ENCODE measurements at places on chromosomes 11 and 22. TPM values are rescaled to one million over a fixed set of nuclear protein-coding genes. Genes with fewer than 3 reads are reported as not detected.

CALCB gene
- not detected for total RNA-seq

SYCE3 gene
- not detected for total RNA-seq

NCAPH2 gene
- total RNA-seq = 40.1 TPM

GLYAT gene
- not detected for total RNA-seq

DNA sequence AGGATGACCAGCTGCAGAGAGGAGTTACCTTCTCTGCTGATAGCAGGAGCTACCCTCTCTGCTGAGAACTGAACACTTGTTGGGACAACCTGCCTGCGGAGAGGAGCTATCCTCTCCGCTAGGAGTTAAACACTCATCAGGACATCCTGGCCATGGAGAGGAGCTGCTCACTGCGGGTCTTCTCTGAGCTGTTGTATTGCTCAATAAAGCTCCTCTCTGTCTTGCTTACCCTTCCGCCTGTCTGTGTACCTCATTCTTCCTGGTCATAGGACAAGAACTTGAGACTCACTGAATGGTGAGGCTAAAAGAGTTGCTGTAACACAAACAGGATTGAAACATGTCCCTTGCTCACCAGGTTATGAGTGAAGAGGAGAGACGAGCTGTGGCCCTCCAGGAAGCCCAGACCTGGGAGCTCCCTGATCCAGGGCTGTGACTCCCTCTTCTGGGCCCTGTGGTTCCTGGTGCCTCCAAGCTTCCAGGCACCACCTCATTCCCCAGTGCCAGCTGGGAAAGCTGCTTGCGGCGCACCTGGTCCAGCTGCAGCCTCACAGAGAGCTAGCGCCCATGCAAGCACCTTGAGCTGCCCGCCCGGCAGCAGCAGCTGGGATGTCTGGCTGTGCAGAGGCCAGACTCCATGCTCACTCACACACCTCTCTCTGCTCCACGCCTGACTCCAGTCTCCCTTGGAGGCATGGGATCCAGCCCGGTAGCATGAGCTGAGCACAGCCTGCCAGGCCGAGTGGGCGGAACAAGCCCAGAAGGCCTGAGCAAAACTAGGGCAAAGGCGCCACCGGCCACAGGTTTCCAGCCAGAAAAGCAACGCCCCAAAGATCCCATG, 50.5 kb downstream of the RAB30 start:
- no peak for DNase-seq

DNA sequence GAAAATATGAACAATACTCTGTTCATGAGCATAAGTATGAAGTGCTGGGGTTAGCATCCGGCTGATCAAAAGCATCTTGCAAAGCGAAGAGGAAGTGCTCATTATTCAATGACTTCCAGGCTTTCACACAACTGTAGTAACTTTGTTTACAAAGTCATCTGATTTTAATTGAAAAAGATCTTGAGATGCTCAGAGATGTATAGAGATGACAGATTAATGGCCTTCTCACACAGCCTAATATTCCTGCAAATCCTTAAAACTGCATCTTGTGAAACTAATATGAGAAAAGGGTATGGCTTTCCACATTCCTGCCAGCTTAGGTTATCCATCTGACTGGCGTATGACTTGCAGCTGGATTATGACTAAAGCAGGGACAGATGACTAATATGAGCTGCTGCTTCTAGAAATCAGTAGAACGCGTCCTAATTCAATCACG, 125.4 kb downstream of the CASP12 start:
- no peak for DNase-seq

GRCh38 chr11:63769042-63769713, 603 bp upstream of the ZFTA start:
- DNase-seq = no peak

GRCh38 chr11:12564012-12564411, 110.2 kb upstream of the TEAD1 start:
- no peak for DNase-seq

DNA sequence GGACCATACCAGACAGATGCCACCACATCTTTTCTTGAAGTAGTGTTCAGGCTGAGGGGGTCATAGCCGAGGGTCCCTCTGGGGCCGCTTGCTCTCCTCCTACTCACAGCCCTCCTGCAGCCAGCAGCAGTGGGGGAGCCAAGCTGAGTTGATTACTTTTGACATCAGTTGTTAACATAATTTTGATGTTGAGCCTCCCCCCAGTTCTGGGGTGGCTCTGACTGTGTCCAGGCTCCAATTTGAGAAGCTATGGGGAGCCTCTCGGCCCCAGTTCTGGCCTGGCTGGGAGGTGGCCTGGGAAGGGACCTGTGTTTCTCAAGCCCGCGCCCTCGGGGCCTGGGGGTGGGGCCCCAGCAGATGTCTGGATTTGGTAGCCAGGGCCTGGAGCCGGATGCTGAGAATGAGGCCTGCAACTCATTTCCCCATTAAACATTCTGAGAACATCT, 47.9 kb downstream of the KCNQ1OT1 start:
- DNase-seq = peak; percentile 34

DNA sequence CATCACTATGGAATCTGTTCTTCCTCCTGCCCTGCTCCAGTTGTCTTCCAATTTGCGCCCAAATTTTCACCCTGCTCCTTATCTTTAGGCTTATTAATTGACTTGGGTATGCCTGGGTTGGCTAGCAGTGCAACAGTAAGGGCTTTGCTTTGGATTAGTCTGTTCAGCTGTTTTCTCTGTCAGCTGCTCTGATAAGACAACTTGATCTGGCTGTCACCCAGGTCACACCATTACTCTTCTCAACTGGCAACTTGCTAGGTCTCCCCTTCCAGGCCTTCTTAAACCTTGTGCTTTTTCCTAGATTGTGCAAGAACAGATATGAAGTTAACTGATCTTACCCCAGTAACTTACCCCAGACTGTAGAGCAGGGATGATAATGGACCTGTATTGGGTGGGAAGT, 357.8 kb upstream of the LARGE1 start:
- peak; percentile 66 for DNase-seq

DNA sequence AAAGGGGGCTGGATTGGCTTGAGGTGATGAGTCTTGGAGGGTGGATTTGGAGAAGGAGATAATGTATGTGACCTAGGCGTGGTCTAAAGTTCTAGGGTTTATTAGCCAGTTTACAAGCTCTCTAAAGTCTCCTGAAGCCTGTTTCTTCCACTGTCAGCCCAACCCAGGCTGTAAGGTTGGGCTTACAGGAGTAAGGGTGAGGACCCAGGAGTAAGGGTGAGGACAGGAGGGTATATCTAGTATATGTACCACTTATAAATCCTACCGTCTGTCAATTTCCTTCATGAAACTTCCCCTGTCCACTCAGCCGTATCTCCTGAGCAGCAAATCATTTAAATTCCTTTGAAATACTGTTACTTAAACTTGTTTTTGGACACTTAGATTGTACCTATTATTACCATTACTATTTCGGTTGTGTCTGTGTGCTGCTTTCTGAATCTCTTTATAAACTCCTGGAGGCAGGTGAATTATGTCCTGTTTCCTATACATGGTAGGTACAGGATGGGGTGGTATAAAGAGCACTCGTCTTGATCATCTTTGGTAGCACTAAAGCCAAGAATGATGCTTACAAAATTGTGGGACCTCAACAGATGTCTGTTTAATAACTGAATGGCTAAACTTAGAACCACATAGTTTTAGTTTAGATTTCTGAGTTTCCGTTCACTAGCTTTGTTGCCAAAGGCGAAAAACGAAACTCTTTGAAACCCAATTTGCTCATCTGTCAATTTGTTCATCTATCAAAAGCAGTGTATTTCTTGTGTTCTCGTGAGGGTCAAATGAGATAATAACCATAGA, 192.0 kb downstream of the GRIK4 start:
- no peak for DNase-seq

GRCh38 chr11:15179167-15179566, 64.4 kb downstream of the INSC start:
- no peak for DNase-seq

DNA sequence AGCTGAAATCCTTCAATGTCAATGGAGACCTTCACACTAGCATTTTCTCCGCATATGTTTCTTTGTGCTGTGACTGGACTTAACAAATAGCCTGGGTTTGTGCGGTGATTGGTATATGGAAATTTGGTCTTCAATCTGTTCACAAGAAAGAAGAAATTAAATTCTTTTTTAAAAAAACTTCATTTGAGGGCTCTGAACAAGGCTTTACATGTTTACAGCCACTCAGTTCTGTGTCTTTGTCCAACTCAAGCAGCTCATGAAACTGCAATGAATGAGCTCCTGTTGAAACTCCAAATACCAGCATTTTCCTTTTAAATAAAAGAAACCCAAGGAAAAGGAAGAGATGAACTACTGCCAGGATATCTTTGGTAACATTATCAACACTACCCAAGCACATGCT, 57.3 kb downstream of the PIK3C2A start:
- DNase-seq = no peak

- peak; percentile 39 for DNase-seq
Measured at GRCh38 chr11:32838505-32839274, 9.0 kb downstream of the PRRG4 start.

DNA sequence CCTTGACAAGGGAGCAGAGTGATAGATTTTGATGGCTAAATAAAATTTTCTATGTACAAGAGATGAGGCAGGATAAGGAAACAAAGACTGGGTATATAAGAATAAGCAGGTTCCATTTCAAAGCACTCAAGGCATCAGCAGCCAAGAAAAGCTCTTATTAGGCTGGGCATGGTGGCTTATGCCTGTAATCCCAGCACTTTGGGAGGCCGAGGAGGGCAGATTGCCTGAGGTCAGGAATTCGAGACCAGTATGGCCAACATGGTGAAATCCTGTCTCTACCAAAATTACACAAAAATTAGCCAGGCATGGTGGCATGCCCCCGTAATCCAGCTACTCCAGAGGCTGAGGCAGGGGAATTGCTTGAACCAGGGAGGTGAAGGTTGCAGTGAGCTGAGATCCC, 563.4 kb upstream of the CCDC179 start:
- no peak for DNase-seq

DNA sequence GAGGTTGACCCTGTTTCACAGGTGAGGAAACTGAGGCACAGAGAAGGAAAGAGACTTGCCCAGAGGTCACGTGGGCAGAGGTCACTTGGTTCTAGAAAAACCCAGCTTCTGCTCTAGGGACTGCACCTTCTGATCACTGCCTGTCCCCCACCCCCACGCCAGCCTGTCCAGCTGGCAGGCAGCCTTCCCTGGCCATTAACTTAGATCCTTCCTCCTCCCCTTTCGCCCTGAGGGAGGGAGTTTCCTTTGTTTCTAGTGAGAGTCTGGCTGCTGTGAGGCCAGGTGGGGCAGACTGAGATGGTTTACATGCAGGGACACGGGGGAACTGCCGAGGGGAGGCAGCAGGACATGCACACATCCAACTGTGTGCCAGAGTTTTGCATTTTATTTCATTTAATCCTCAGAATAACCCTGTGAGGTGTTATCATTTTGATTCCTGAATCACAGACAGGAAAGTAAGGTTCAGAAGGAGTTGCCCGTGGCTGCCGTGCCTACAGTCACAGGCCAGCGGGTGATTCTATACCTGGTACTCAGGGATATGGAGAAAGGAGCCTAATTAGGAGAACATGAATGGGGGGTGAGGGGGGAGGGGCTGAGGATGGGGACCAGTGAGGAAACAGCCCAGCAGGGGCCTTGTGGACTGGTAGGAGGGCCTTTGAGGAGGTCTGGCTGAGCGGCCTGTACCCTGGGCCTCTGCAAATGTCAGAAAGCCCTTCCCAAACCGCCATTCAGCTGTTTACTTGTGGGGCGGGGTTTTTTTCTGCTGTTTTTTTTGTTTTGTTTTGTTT, 3.4 kb downstream of the FAM83F start:
- DNase-seq = no peak
